Epithelial cell of umbilical artery (primary cell): ENCODE measurements at places on chromosomes 6 and 20. TPM values are rescaled to one million over a fixed set of nuclear protein-coding genes. Genes with fewer than 3 reads are reported as not detected.

Gene SEC63
- total RNA-seq = 14.3 and 17.2 TPM in 2 replicates

Gene ABCC10
- 12.6 and 14.3 TPM in 2 replicates for total RNA-seq

Gene MAP1LC3A
- total RNA-seq = 15.8 and 18.5 TPM in 2 replicates

Gene FABP7
- not detected in 2 replicates for total RNA-seq

Gene LGSN
- not detected in 2 replicates for total RNA-seq

Gene ACTL10
- 3.6 and 4.0 TPM in 2 replicates for total RNA-seq

Gene KIF6
- total RNA-seq = not detected in 2 replicates

Gene OPRL1
- 0.61 and 2.3 TPM in 2 replicates for total RNA-seq

Gene MCHR2
- not detected in 2 replicates for total RNA-seq

Gene ZNF311
- total RNA-seq = 0.30 and 0.32 TPM in 2 replicates

Gene BACH2
- 0.30 and 0.65 TPM in 2 replicates for total RNA-seq

Gene MEP1A
- total RNA-seq = not detected in 2 replicates

Gene PRR18
- not detected in 2 replicates for total RNA-seq

Gene SRSF3
- total RNA-seq = 356 and 638 TPM in 2 replicates

Gene PDE10A
- 6.8 and 10.4 TPM in 2 replicates for total RNA-seq

Gene BNIP5
- total RNA-seq = not detected in 2 replicates

Gene RAET1G
- total RNA-seq = 0.30 TPM in 1 of 2 replicates, not detected in the other

Gene C6orf58
- total RNA-seq = not detected in 2 replicates

Gene SIM1
- under 0.01 and 0.15 TPM in 2 replicates for total RNA-seq

Gene SLC22A7
- total RNA-seq = not detected in 2 replicates

Gene UNC5CL
- under 0.01 TPM in 1 of 2 replicates, not detected in the other for total RNA-seq

Gene EPPIN
- not detected in 2 replicates for total RNA-seq

Gene PRSS16
- not detected in 2 replicates for total RNA-seq

Gene PDYN
- not detected in 2 replicates for total RNA-seq

Gene PRND
- 0.15 and 0.32 TPM in 2 replicates for total RNA-seq

Gene LHFPL5
- total RNA-seq = not detected in 2 replicates

Gene ECT2L
- total RNA-seq = 0.32 TPM in 1 of 2 replicates, not detected in the other

Gene CTAGE9
- not detected in 2 replicates for total RNA-seq

Gene CD40
- 17.3 and 17.5 TPM in 2 replicates for total RNA-seq

Gene PNPLA1
- not detected in 2 replicates for total RNA-seq

Gene ADGB
- not detected in 2 replicates for total RNA-seq

Gene SLC2A10
- total RNA-seq = 10.6 and 13.3 TPM in 2 replicates

Gene MRPS26
- total RNA-seq = 65.5 and 75.4 TPM in 2 replicates

Gene PAQR8
- 7.5 and 8.4 TPM in 2 replicates for total RNA-seq

Gene UBD
- 0.32 and 1.2 TPM in 2 replicates for total RNA-seq

Gene WASF1
- total RNA-seq = 12.3 and 15.3 TPM in 2 replicates

Gene THBD
- 11.7 and 32.7 TPM in 2 replicates for total RNA-seq

Gene LTB
- total RNA-seq = 3.2 and 6.7 TPM in 2 replicates

Gene HLA-DQA2
- total RNA-seq = not detected in 2 replicates

Gene SOBP
- total RNA-seq = 0.97 and 1.7 TPM in 2 replicates

Gene FAM209B
- not detected in 2 replicates for total RNA-seq

Gene PKIG
- 194 and 363 TPM in 2 replicates for total RNA-seq

Gene SPINT3
- not detected in 2 replicates for total RNA-seq

Gene PTK6
- not detected in 2 replicates for total RNA-seq

Gene TINAG
- 0.32 TPM in 1 of 2 replicates, not detected in the other for total RNA-seq

Gene LY6G6C
- total RNA-seq = not detected in 2 replicates

Gene LPA
- not detected in 2 replicates for total RNA-seq
